SW 1271 (cell line): ENCODE measurements at places on chromosomes 12 and 14.
A peak's percentile ranks its signal among the peaks of the same experiment; 100 is the strongest.

DNA sequence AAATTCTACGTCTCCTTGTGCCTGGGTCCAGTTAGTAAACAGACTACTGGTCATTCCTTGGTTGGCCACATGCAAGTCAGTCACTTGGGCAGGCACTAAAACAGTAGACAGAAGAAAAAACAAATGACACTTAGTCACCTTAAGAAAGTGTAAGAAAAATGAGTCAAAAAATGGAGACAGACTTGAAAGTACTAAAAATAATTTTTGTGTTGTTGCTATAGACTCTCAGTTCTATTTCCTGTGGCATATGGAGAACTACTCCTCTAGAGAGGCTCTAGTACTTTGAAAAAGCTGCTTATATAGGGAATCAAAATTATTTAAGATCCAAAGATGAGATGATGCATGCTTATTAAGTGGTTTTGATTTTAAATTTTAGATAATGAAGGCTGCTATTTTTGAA, 56.0 kb downstream of the PTPRB start:
- DNase-seq = no peak

- no peak for DNase-seq
These were observed 18.8 kb downstream of the ATP5MC2 start for GRCh38 chr12:53657041-53657440.

DNA sequence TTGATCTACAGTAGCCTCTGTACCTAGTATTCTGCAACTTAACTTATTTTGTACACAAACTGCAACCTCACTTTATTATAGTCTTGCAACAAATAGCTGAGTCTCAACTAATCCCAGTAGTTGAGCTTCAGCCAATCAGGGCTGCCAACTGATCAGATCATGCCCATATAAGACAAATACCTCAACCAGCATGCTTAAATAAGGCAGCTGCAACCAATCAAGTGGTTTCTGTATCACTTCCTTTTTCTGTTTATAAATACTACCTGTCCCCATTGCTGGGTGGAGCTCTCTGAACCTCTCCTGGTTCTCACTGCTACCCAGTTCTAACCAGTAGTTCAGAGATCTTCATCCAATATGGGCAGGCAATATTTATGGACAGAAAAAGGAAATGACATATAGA, 248.5 kb upstream of the FBXO33 start:
- no peak for DNase-seq

GRCh38 chr14:22438742-22439141, 150.3 kb downstream of the DAD1 start:
- DNase-seq = no peak

GRCh38 chr12:112418608-112419296, at the start of gene PTPN11:
TSS of gene PTPN11 (plus strand) at chr12:112418947. CDS start at chr12:112419112, 165 bp downstream.
- peak; percentile 74 for DNase-seq

DNA sequence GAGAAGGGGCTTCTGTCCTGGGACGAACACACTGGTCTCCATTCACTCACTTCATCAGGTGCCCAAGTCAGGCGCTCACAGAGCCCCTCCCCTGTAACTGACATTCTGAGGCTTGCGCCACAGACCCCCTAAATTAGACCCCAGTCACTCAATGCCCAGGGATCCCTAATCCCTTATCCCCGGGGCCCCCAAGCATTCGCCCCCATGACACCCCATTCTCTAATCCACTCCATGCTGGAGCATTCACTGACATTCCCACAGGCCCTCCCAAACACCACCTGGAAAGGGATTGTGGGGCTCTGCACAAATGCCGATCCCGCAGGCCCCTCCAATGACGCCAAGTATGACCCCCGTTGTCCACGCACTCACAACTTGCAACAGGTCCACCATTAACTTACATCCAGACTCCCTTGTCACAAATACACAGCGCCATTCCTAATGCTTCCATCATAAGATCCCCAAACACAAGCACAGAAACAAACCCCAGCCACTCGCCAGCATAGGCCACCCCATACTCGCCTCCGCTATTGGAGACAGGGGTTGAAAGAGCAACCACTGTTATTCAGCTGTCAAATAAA, 1.5 kb downstream of the ZNF605 start:
- DNase-seq = no peak

DNA sequence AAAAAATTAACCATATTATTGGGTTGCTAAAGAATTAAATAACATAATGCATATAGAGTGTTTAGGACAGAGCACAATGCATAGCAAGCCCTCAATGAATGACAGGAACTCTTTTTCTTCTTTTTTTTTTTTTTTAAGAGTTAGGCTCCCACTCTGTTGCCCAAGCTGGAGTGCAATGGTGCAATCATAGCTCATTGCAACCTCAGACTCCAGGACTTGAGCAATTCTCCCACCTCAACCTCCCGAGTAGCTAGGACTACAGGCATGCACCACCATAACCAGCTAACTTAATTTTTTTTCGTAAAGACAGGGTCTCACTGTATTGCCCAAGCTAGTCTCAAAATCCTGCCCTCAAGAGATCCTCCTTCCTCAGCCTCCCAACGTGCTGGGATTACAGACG, 20.5 kb upstream of the MTERF2 start:
- no peak for DNase-seq

GRCh38 chr12:34526946-34527345, 504.6 kb downstream of the ALG10 start:
- no peak for DNase-seq

DNA sequence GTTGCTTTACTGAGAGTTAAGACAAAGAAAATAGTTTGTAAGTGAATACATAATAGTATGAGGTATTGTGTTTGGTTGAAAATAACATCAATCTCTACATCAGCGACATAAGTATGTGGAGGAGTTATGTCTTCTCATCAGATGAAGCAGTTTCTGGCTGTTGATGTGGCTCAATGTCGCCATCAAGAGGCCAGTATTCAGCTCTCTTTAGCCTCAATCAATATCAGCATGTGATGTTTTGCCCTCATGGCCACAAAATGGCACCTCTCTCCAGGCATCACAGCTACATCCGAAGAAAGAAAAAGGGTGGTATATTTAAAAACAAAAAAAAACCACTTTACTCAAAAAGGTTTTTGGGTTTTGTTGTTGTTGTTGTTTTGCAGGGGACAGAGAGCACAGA, 302.3 kb upstream of the TMEM132C start:
- DNase-seq = no peak

GRCh38 chr14:77186911-77187648, 5.5 kb downstream of the TMEM63C start:
- DNase-seq = no peak

DNA sequence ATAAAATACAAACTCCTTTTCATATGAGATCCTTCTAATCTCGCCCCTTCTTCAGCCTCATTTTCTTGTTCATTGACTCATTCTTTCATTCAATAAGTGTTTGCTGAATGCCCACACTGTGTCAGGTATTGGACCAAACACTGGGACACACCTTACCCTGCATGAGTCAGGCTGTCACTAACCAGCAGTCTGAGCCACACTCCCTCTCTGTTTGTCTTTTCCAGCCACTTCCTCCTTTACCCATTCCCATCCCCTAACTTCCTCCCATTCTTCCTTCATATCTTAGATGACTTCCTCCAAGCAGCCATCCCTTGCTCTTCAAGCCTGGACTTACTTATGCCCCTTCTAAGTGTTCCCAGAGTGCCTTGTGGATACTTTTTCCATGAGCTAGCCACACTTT, 27.0 kb upstream of the HIF1A start:
- no peak for DNase-seq

- no peak for DNase-seq
These were observed 33.9 kb upstream of the CDK17 start for GRCh38 chr12:96434107-96434506.

GRCh38 chr14:106318700-106319099, 792.3 kb downstream of the TMEM121 start:
- no peak for DNase-seq

- no peak for DNase-seq
These were observed 3.4 kb downstream of the BAZ2A start for GRCh38 chr12:56626701-56627100.

DNA sequence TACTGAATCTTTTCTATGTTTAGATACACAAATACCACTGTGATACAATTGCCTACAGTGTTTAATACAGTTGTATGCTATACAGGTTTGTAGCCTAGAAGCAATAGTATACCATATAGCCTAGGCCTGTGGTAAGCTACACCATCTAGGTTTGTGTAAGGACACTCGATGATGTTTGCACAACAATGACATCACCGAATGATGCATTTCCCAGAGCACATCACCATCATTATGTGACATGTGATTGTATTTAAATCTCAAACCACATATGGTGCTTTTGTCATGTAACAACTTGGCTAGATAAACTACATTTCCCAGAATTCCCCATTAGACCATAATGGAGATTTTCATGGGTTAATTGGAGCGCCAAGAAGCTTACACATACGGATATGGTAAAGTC, 128.4 kb upstream of the CPNE8 start:
- DNase-seq = no peak

GRCh38 chr12:99131751-99132199, 486.7 kb downstream of the APAF1 start:
- no peak for DNase-seq

DNA sequence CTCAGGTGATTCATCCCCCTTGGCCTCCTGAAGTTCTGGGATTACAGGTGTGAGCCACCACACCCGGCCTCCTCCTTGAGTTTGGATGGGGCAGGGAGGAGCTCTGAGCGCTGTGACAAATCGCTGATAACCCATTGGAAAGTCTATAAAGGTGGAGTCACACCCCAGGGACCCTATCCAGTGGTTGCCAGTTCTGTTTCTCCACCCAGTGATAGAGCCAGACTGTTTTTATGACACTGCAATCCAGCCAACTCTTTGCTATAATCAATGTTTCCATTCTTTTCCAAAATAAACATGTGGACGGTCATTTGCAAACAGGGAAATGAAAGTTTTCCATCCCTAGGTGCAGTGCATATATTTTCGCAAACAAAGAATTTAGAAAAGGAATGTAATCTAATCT, 142.0 kb upstream of the PELI2 start:
- no peak for DNase-seq

- no peak for DNase-seq
These were observed 39.2 kb upstream of the GPR68 start for GRCh38 chr14:91283666-91284065.

- DNase-seq = peak; percentile 22
These were observed 87.1 kb downstream of the TMEM260 start for GRCh38 chr14:56666716-56667115.

DNA sequence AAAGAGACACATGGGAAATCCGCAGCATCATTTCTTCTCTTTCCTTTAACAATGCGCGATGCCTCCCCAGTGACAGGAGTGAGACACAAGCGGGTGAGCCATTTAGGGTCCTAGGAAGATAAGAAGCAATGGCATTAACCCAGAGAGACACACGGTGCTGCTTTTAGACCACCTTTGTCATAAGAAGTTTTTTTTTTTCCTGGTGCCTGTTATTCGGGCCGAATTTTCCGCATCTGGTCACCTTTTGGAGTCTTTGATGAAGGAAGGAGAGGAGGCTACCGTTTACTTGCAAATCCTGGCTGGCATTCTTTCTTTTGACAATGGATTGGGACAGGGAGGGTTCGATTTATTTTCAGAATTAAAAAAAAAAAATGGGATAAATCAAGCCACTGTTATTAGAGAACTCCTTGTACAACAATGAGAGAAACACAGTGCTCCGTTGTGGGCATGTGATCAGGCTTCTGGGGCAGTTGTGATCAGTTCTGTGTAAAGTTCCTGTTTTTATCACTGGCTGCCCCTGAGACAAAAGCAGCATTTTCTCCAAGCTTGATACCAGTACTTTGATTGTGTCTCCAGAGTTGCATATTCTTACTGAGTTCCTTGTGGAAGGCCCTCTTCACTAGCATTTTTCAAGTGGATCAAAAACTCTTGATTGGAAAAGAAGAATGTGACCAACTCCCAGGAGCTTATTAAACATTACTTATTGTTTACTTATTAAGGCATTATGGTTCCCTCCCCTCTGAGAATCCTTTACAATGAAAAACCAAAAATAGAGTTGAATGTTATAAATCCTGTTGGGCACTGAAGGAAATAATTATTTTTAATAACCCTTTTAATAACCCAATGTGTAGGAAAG, 1.1 kb downstream of the DIP2B start:
- DNase-seq = peak; percentile 23

- no peak for DNase-seq
These were observed 163.8 kb downstream of the DERA start for GRCh38 chr12:16074894-16075293.
